ENCODE measurements at places on chromosomes 6 and 20.
A peak's percentile ranks its signal among the peaks of the same experiment; 100 is the strongest.

GRCh38 chr6:66210964-66211363 lies 503.9 kb upstream of the EYS start:
- DNase-seq: no peak

DNA sequence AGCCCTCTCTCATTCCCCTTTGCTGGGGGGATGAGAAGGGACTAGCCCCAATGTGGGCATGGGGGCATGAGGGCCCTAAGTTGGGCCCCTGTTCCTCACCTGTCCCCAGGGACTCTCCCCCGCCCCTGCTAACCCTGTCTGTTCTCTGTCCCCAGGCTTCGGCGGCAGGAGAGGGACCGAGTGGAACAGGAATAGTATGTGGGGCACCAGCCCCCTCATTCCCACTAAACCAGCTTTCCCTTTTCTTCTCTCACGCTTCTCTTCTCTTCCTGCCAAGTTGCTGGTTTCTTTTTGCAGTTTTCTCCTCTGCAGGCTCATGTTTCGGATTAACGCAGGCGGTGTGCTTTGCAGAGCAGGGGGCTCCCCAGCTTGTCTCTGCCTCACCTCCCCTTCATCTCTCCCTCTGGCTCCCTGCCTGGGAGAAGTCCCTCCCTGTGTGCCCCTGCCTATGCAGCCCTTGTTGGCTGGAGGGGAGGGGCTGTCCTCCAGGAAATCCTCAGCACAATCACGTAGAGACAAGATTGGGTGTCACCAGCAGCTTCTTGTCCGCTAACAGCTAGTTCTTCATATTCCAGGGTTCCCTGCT lies 7.9 kb downstream of the TMEM63B start:
- no peak for DNase-seq

GRCh38 chr6:4349323-4349722 lies 213.9 kb upstream of the ECI2 start:
- DNase-seq: no peak

- DNase-seq: no peak
Observed at GRCh38 chr20:57291694-57292093, 25.3 kb upstream of the BMP7 start.

DNA sequence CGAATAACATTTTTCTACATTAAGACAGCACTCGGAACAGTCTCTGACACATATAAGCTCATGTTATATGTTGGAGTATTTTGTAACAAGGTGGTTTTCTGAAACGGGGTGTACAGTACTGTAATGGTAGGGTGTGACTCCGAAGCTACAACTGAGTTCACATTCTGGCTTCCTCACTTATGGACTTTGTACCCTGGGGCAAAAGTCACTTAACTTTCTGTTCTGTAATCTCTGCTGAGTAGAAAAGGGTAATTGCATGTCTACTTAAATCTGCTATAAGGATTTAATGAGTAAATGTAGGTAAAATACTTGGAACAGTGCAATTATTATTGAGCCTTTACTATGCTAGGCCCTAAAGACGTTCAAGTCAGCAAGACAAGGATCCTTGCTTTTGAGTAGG lies 4.7 kb upstream of the LTV1 start:
- no peak for DNase-seq

DNA sequence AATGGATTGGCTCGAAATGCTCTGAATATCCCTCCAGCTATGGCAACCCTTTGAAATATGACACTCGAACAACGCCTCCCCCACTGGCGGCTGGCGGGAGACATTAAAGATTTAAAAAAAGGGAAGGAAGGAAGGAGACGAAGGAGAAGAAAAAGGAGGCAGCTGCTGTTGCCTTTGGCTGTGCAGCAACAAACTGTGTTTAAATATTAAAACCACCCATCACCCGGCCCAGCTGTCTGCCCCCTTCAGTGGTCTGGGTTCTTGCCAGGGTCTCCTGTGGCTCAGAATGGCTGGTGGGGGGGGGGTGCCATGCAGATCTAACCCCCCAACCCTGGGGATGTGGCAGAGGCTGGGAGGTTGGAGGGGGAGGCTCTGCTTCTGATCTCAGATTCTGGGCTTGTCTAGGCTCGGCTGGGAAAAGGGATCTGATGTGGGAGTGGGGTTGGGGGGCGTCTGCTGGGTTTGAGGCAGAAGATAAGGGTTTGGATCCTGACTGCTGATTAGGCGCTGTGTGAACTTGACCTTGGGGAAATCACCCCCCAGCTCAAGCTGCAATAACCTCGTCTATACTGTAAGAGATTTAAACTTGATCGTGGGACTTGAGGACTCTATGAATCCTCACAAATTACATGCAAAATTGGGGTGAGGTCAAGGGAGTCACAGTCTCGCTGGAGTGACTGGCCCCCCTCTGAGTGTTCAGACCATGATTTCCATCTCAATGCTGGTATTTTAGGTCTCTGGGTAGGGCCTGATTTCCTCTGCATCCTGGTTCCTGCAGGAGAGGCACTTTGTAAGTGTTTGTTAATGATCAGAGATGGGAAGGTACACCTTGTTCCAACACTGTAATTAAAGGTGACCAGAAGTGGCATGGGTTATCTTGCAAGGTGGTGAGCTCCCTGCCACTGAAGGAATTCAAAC lies 40.3 kb upstream of the BLCAP start:
- DNase-seq: no peak

DNA sequence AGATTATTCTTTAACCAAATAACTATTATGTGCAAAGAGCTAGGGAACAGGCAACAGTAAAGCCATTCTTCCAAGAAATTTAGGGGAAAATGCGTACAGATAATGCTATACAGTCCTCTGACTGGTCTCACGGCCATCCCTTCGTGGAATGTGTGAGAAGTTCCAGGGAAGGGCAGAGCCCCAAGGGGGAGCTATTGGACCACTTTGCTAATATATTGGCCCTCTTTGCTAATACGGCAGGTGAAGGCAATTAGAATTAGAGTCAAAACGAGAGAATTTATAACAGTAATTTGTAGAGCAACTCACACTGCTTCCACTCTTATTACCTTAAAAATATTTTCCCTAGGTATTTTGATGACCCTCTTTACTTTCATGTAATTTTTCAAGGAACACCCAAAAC lies 140.4 kb downstream of the IMPG1 start:
- no peak for DNase-seq

DNA sequence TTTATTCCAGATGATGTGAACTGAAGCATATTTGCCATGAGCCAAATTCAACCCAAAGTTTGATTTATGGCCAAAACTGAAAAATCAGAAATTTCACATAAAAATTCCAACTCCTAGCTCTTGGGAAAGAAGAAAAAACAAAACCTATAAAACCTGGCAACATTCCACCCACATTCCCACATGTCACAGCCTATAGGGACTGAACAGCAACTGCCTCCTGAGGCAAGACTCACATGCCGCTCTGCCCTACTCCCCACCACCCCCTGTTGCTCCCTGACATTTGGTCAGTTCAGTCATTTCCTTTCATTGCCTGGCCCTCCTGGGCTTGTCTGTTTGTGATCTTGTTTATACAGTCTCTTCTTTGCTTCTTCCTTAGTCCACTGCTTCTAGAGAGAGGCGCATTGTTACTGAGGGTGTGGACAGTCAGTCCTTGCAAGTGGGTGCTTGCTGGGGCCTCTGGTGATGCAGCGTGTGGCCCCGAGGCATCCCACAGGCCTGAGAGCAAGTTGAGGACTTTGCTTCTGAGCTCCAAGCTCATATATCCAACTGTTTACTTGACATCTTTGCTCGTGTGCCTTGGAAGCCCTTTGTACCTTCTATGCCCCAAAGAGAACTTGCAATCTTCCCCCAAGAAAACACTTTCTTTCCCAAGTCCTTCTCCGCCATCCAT lies 31.4 kb downstream of the NFATC2 start:
- DNase-seq: no peak

DNA sequence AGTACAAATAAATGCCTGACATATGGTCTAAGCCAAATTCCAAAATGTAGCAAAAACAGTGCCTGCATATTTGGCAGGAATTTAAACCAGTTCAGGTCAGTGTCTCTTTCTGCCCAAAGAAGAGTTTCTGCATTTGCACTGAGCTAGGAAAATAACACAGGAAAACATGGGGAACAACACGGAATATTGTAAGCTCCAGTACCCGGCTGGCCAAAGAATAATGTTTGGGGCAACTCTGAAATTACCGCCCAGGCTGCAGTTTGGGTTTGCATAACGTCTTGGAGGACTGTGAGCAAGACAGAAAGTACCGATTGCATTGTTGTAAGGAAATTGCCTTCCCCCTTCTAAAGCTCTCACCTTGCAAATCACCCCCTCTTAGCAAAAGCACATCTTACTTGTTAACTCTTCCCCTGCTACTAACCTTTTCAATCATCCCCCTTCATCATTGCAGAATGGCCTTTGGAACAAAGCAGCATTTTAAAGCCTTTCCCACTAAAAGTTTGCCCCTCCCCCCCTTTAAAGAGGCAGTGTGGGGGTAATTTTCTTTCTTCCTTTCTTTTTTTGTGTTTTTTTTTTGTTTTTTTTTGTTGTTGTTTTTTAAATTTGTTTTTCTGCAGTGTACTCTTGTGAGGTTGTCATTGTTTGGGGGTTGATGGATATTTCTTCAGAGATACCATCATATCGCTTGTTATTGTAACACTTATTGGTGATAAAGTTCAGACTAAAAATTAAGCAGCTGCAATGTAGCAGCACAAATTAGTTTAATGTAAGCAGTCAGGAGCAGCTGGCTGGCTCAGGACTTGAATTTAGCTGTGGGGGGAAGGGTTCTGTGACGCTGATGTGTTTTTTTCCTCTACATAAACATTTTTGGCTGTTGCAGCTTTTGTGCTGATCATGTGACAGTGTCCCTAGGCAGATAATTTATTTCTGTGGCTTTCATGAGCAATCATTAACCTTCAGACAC lies 100.0 kb upstream of the CITED2 start:
- no peak for DNase-seq

DNA sequence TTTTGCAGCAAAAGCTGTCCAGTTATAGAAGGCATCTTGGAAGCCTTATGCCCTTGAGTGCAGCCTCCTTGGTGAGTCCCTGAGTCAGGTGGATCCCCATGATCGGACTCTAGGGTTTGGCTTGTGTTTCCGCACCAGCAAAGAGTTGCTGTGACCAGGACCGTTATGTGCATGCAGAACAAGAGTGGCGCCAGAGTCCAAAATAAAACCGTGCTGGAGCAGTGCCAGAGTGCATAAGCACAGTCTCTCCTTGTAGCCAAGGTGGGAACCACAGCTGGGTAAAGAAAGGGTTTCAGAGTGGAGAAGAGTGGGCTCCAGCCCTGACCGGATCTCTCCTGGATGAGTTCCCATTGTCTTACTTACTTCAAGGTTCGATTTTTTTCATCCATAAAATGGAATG lies 58.6 kb downstream of the FOXA2 start:
- DNase-seq: no peak

DNA sequence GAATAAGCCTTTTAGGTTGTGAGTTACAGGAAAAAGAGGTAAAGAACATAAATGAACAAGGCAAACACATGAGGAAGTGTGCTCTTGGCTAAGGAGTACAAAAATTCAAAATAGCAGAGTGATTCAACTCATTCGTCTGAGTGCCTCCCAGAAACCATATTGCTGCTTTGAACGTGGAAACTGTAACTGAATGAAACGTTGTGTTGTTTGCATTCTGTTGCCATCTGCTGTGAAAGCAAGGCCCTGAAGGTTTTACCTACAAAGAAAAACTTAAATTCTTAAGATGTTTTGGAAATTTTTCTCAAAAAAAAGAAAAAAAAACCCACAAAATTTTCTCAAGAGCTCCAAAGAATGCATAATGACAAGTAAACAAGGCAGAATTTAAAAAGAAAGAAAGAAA lies 375.4 kb upstream of the HS3ST5 start:
- DNase-seq: no peak

- no peak for DNase-seq
Observed at GRCh38 chr6:4817551-4817950, 41.3 kb downstream of the CDYL start.

DNA sequence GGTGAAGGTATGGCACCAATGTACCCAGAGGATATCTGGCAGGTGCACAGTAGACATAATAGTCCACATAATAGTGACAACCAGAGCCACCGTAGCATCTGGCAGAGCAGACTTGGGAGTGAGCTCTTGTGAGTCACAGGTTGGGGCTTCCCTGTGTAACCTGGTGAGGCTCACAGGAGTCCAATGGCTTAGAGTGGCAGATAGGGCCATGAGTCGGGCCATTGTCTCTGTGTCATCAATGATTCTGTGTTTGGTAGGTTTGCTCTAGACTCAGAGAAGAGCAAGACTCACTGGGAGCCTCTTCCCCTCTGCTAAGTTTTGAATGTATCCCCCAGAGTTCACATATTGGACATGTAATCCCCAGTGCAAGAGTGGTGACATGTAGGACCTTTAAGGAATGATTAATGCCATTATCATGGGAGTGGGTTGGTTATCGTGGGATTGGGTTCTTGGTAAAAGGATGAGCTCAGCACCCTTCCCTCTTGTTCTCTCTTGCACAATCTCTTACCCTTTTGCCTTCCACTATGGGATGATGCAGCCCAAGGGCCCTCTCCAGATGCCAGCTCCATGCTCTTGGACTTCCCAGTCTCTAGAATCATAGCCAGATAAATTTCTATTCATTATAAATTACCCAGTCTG lies 22.6 kb upstream of the SIRPA start:
- no peak for DNase-seq

GRCh38 chr20:34693414-34693813 lies 10.7 kb upstream of the TP53INP2 start:
- DNase-seq: no peak

- peak; percentile 14 for DNase-seq
Observed at GRCh38 chr6:151757506-151757955, 50.0 kb upstream of the ESR1 start.

GRCh38 chr6:27359231-27359630 lies 29.3 kb upstream of the ZNF391 start:
- DNase-seq: no peak

DNA sequence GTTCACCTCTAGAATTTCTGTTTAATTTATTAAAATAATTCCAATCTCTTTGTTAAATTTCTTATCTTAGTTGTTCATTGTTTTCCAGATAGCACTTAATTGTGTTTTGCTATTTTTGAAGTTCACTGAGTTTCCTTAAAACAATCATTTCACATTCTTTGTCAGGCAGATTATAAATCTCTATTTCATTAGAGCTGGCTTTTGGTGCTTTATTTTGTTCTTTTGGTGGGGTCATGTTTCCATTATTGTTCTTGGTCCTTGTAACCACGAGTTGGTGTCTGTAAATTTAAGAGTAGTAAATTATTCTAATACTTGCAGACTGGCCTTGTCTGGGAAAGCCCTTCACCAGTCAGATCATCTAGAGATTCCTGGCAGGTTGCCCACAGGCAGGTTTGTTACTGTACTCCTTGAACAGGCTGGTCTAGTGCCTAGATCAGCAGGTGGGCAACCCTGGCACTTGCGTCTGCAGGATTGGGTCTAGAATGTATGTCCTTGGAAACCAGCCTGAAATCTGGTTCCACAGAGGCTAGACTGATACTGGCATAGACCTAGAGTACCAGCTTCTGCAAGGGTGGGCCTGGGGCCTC lies 110.4 kb downstream of the ADGB start:
- no peak for DNase-seq

DNA sequence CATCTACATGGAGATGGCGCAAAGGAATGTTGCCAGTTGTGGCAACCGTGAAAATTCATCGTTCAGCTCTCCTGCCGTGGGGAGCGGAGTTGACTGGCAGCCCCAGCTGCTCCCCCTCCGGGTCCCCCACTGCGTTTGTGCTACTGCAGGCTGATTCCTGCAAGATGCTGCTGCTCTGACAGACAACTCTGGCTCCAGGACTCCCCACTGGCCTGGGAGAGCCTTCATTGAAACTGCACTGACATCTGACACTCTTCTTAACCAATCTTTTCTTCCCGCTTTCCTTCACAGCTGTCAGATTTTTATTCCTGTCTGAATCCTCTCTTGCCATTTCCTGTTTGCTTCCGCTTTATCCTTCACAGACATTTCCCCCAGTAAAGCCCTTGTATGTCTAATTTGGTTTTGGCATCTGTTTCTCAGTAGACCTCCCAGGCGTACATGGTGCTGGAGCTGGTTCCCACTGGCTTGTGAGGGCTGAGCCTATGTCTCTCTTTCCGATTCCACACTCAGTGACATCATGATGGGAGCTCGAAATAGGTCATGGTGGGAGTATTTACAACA lies 9.5 kb upstream of the ATRN start:
- DNase-seq: no peak
